ENCODE measurements at places on chromosomes 12 and 14. TPM values are rescaled to one million over a fixed set of nuclear protein-coding genes. Genes with fewer than 3 reads are reported as not detected.

The POLE2 gene
- 2.3 TPM for polyA plus RNA-seq

The ART4 gene
- 0.39 TPM for polyA plus RNA-seq

The IKBIP gene
- 5.1 TPM for polyA plus RNA-seq

The CELA1 gene
- polyA plus RNA-seq: not detected

The OTX2 gene
- polyA plus RNA-seq: not detected

The ZNF664 gene
- polyA plus RNA-seq: 69.3 TPM

The TMEM63C gene
- not detected for polyA plus RNA-seq

The TAC3 gene
- not detected for polyA plus RNA-seq

The KIF5A gene
- 0.04 TPM for polyA plus RNA-seq

The SLCO1B1 gene
- polyA plus RNA-seq: not detected

The ISM2 gene
- not detected for polyA plus RNA-seq

The KRT72 gene
- not detected for polyA plus RNA-seq

The ZFYVE1 gene
- polyA plus RNA-seq: 10.4 TPM

The SMIM41 gene
- polyA plus RNA-seq: not detected

The GPRC5D gene
- not detected for polyA plus RNA-seq

The CLEC2D gene
- 0.42 TPM for polyA plus RNA-seq

The C1QL4 gene
- not detected for polyA plus RNA-seq

The TAPBPL gene
- 4.9 TPM for polyA plus RNA-seq

The PRR4 gene
- polyA plus RNA-seq: 4.3 TPM

The HOXC12 gene
- not detected for polyA plus RNA-seq

The OR4K5 gene
- not detected for polyA plus RNA-seq

The OR6S1 gene
- polyA plus RNA-seq: not detected

The FANCM gene
- 1.0 TPM for polyA plus RNA-seq

The KRT85 gene
- not detected for polyA plus RNA-seq

The TRIP11 gene
- polyA plus RNA-seq: 22.2 TPM

The BRI3BP gene
- 0.72 TPM for polyA plus RNA-seq

The POU6F1 gene
- 8.7 TPM for polyA plus RNA-seq

The KRT75 gene
- not detected for polyA plus RNA-seq

The PRIMA1 gene
- 0.18 TPM for polyA plus RNA-seq

The OR4E2 gene
- not detected for polyA plus RNA-seq

The PLEKHD1 gene
- 0.03 TPM for polyA plus RNA-seq

The HRK gene
- under 0.01 TPM for polyA plus RNA-seq

The GLI1 gene
- 0.23 TPM for polyA plus RNA-seq

The ARG2 gene
- 9.2 TPM for polyA plus RNA-seq

The ZDHHC22 gene
- 0.01 TPM for polyA plus RNA-seq

The CFAP73 gene
- 0.17 TPM for polyA plus RNA-seq

The TROAP gene
- 0.26 TPM for polyA plus RNA-seq

The AMN gene
- polyA plus RNA-seq: 0.18 TPM

The OR6C2 gene
- polyA plus RNA-seq: not detected

The MEG3 gene
- polyA plus RNA-seq: 26.9 TPM

The ZBTB1 gene
- polyA plus RNA-seq: 13.8 TPM

The ESPL1 gene
- 0.30 TPM for polyA plus RNA-seq

The SLC4A8 gene
- polyA plus RNA-seq: 0.23 TPM

The KRT74 gene
- not detected for polyA plus RNA-seq

The BEGAIN gene
- polyA plus RNA-seq: 0.08 TPM

The OTOGL gene
- 0.07 TPM for polyA plus RNA-seq

The NFATC4 gene
- polyA plus RNA-seq: 7.3 TPM

The KRT8 gene
- polyA plus RNA-seq: 1.2 TPM

The PLA2G1B gene
- polyA plus RNA-seq: not detected

The ASB2 gene
- polyA plus RNA-seq: 217 TPM

Measured in psoas muscle (tissue), 8 donors.